ENCODE measurements at places on chromosomes 12 and 14.

DNA sequence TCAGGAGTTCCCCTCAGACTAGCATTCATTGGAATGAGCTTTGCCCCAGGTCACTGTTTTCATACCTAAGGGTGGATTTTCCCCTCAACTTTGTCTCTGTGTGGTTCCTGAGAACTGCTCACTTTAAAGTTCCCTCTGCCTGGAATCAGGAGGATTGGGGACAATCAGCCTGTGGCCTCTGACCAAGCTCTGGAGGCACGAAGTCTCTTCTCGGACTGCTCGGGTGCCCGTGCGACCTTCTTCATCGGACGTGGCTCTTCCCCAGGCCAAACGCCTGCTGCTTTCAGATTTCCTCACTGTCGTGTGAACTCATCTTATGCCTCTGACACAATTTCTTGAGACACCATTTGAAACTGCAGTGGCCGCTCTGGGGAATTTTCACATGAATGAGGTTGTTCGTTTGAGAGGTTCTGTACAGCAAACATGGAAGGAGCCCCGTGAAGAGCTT is 153.7 kb upstream of the PZP start:
- DNase-seq: no peak

- no peak for DNase-seq
These were observed 8.3 kb upstream of the OR11H6 start for GRCh38 chr14:20215196-20215595.

GRCh38 chr12:55068416-55069010 is 48.7 kb downstream of the NEUROD4 start:
- DNase-seq: no peak

GRCh38 chr12:131987552-131987951 is 37.8 kb downstream of the EP400 start:
- DNase-seq: no peak

- DNase-seq: no peak
These were observed 2.1 kb upstream of the FAIM2 start for GRCh38 chr12:49905718-49906314.

- no peak for DNase-seq
These were observed 328.8 kb upstream of the DIO3 start for GRCh38 chr14:101232340-101233020.

DNA sequence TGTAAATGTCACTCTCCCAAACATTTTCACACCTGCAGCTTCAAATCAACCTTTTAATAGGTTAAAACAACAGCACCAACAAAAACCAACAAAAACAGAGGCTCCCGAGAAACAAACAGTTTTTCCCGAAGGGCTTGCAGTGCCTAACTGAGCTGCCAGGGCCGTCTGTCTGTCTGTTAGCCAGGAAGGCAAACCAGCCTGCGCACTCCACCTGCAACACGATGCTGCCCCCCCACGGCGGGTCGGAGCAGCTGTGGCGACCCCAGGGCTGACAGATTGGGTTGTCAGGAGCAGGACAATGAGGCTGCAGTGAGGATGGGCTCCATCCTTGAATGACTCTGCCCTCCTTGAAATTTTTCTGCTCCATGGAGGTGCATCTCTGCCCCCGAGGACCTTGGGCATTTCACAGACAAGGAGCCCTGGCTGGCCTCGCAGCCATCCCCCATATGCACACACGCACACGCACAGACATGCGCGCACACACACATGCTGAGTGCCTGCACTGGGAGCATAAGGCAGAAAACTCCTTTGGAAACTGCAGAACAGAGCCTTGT is 2.6 kb downstream of the RTL1 start:
- DNase-seq: no peak

GRCh38 chr12:118033323-118033722 is 16.8 kb downstream of the RFC5 start:
- DNase-seq: no peak

DNA sequence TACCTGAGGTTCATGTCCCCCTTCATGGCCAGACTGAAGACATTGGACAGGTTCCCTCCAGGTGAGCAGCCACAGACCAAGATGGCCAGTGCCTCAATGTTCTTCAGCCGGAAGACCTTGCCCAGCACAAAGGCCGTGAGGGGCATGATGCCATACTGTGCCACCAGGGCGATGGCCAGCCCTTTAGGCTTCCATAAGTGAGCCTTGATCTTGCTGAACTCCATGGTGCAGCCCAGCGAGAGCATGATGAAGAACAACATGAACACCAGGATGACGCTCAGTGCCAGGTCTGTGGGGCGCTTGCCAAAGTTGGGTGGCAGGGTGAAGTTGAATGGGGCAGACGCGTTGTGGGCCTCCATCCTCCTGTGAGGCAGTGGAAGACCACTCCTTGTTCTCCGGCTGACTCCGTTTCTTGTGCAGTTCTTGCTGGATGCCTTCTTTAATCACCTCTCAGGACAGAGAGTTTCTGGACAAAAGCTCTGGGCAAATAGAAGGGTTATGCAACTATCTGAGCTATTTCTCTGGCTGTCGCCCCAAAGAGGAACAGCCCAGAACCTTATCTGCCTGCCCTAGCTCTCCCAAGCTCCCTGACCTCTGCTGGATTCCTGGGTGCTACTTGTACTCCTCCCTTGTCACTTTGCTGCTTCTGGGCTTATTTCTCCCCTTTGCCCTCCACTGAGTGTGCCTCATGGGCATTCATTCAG is at the start of gene SLC10A1:
Gene SLC10A1, minus strand, starts transcription at position 445 of the 704 bp plus-strand sequence. Its CDS starts 86 bp downstream, at position 359.
- DNase-seq: no peak

- no peak for DNase-seq
These were observed 143.0 kb downstream of the TMTC1 start for GRCh38 chr12:29640589-29641345.

GRCh38 chr12:27919671-27920235 is 52.8 kb downstream of the PTHLH start:
- no peak for DNase-seq

GRCh38 chr14:24113379-24113800 is 1.2 kb upstream of the DCAF11 start:
- DNase-seq: no peak

DNA sequence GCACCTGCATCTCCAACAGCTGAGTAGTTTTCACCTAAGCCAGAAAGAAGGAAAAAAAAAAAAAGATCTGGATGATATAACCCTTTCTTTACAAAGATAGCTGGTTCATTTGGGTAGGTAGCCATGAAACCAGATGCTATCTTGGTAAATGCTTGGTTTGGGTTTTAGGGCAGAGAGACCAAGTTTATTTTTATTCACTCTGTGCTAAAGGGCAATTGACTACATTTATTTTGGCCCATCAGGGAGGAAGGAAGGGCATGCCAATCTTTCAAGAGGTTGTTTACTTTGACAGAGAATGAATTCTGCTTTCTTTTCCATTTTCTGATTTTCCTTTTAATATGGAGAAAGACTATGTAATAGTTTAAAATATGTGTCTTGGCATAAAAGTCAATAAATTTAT is 91.0 kb downstream of the NTN4 start:
- DNase-seq: no peak

DNA sequence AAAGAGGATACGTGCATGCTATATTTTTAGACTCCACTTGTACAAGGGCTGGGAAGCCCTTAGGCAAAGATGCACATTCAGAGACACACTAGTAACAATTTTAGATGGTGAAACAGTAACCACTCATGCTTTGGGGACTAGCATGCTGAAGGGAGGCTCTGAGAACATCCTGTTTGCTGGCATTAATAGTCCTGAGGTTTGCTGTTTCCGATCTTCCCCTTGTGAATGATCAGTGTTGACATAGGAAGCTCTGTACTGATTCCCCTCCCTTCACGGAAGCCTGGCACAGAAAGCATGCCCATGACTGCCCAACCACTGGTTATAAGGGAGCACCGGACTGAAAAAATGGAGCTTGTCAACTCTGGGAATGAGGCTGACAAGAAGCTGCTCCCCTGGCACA is 164.6 kb downstream of the GCH1 start:
- no peak for DNase-seq

GRCh38 chr12:59446116-59446515 is 149.7 kb upstream of the SLC16A7 start:
- no peak for DNase-seq

DNA sequence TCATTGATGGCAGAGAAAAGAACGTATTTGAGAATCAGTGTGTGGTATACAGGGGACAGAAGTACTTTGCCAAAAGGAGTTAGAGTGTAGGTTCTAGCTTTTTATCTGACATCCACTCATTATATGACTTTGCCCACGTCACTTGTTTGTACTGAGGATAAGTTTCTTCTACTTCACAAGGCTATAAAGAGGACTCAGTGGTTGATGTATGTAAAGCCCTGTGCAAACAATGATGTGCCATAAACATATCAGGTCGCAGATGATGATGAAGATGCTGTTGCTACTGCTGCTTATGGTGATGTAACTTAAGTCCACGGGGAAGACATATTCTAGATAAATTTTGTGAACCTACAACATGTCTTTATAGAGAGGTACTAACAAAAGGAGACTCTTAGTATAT is 66.3 kb downstream of the TRHDE start:
- no peak for DNase-seq

DNA sequence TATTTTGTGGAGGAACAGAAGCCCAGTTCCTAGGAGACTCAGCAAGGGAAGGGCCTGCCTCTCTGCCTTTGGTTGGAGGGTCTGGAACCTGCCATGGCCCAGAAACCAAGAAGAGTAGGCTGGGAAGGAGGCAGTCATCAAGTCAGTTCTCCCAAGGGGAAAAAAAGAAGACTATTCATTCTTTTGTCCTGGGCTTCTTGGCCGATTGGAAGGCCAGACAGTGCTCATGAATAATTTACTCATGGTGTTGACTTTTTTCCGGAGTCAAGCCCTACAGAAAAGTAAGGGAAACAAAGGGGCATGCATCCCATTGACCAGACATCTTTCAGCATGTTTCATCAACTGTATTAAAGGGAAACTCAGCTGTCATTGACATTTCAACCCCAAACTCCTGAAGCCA is 168.1 kb downstream of the PRKCH start:
- no peak for DNase-seq

- DNase-seq: no peak
These were observed 31.7 kb upstream of the TUBA1C start for GRCh38 chr12:49232940-49233841.

DNA sequence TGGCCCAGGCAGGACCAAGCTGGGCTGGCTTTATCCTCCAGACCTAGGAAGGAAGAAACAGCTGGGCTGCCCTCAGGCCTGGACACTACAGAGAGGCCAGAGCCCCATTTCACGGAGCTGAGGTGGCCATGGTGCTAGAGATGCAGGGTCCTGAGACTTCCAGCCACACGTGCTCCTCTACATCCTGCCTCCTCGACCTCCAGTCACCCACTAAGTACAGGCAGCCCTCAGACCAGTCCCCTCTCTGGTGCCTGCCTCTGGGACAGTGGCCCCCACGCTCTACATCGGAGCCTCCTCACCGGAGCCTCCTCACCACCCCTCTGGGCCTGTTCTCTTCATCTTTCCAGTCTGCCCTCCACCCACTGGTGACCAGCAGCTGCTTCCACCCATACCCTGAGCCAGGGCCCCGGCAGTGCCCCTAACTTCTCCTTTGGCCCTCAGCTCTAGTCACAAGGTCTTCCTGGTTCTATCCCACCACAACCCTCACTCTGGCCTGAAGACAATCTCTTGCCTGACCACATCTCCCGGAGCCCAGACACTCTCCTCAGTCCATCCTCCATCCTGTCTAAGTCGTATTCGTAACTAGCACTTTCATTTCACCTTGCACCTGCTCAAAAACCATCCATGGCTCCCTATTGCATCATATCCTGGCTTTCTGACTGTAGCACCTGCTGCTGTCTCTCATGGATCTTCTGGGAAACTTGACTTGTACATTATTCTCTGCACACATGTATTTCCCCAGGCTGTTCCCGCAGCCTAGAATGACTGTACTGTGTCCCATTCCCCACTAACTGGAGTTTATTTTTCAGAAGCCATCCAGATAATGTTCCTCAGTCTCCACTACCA is 43.9 kb downstream of the DIO3 start:
- DNase-seq: no peak

DNA sequence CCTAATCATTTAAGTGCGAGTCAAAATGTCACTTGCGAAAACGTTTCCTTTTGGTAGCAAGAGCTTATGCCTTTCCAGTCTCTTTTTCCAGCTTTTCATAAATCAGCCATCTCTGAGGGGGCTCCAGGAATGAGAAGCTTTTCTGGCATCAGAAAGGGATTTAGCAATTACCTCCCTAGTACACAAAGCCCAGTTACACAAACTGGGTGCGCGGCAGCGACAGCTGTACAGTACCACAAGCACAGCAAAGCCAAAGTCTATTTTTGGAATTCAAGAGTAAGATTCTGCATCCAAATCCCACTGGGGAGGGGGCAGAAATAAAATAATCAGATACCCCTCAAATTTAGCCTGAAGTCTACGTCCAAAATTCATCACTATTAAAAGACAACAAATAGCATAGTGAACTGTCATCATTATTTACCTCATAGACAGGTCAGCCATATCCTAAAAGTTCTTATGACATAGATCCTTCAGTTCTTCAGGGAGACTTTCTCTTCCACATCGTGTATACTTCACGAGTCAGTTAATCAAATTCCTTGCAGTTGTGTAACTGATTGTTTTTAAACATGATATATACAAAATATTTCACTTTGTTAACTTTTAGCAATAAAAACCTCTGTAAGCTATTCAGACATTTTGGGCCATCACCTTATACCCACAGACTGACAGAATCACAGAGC is 150.8 kb downstream of the TTC7B start:
- DNase-seq: no peak

DNA sequence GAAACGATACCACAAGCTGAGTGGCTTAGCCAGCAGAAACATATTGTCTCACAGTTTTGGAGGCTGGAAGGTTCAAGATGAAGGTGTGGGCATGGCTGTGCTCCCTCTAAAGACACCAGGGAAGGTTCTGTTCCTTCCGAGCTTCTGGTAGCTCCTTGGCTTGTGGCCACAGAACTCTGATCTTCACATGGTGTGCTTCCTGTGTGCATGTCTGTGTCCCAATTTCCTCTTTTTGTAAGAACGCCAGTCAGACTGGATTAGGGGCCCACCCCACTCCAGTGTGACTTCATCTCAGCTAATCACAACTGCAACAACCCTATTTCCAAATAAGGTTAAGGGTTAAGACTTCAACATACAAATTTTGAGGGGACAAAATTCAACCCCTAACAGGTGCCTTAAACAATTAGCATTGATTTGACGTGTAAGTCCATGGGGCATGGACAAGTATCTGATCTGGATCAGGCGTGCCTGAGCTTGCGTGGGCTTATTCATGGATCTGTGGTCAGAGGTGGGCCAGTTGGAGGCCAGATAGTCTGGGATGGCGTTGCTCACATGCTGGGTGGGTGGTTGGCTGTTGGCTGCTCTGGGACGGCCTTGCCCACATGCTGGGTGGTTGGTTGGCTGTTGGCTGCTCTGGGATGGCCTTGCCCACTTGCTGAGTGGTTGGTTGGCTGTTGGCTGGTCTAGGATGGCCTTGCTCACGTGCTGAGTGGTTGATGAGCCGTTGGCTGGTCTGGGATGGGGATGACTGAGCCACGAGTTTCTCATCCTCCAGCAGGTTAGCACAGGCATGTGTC is 88.5 kb downstream of the LGMN start:
- DNase-seq: no peak

Measured in activated CD4-positive, alpha-beta T cell treated with anti-CD3 and anti-CD28 coated beads, Interleukin-2, amount 50 U/mL, for 1 hour (primary cell).